Fibroblast of the conjunctiva (primary cell): ENCODE measurements at places on chromosomes 2 and 18.

DNA sequence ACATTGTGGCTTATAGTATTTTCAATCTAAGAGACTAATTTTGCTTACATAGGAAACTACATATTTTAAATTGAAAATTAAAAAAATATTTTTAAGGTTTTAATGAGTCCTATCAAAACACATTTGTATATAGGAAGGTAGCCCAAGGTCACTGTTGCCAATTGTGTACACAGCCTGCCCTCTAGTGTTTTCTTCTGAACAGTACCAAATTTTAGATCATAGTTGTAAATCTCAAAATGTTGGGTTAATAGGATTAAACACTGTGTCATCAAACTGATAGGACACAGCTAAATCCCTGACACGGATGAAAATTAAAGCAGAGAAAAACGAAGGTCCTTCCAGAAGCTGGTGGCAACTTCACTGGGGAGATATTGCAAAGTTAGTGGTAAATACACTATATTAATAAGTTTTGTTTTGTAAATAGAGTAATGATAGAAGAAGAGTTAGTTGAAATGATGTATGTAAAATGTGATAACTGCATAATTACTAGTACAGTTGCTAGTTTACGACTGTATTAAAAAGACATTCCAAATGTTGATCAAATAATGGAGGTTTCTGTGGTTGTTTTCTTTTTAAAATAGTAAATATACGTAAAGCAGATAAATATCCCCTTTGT is 19.7 kb downstream of the CLUL1 start:
- peak; percentile 49 for DNase-seq

- no peak for DNase-seq
These were observed 78.9 kb downstream of the CD8B2 start for GRCh38 chr2:106566050-106566449.

DNA sequence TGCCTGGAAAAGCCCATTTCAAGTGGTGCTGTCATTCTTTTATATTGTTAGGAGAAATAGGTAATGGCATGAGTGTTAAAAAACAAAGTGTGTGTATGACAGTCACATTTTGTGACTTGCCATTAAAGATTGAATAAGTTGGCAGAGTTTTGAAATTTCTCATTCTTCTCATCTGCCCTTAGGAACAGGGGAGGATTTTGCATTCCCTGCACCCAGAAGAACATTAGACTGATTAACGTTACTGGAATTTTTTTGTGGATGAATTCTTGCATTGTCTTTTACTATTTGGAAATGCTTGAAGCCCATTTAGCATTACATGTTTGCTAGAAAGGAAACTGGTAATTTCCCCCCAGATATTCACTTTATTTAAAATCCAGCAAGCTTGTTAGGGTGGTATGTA is 162.2 kb downstream of the BABAM2 start:
- DNase-seq = no peak

GRCh38 chr2:70934981-70935380 is 719 bp upstream of the ATP6V1B1 start:
- no peak for DNase-seq

DNA sequence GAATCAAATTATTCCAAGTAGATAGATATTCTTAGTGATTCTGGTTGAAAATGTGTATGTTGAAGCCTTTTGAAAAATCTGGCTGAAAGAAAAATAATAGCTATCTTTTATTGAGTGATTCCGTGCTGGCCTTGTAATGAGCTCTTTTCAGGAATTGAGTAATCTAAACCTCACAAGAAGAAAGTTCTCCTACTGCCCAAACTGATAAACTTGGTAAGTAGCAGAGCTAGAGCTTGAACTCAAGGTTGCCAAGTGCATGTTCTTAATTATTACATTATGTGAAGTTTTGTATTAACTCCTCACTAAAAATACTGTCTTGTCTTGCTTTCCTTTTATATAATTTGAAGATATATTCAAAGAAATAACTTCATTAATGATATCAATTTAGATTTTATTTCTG is 1.6 kb upstream of the PPP1R1C start:
- DNase-seq = no peak

DNA sequence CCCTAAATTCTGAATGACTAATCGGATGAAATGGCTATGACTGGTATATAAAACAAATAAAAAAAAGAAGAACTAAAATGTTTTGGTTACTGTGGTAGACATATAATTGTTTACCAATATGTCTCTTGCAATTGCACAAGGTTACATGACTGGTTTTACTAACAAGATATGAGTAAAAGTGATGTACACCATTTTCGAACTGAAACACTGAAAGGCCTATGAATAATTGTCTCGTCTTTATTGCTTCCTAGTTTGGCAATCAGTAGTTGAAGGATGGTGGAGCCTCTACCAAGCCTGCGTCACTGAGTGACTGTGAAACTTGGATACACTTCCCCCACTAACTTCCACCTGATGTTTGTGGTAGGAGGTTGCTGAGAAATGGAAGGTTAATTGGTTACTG is 16.5 kb downstream of the CDH19 start:
- DNase-seq = no peak
